ENCODE measurements at places on chromosomes 5 and 9.

- DNase-seq, result peak; percentile 52
Measured at GRCh38 chr5:54229041-54229780, 81.2 kb downstream of the ARL15 start.

GRCh38 chr5:120527251-120527650, 63.2 kb downstream of the PRR16 start:
- no peak for DNase-seq

- no peak for DNase-seq
Measured at GRCh38 chr5:84585218-84585617, 200.5 kb upstream of the EDIL3 start.

- no peak for DNase-seq
Measured at GRCh38 chr9:115649991-115650472, 503.6 kb upstream of the PAPPA start.

GRCh38 chr5:60521376-60522291, 178.3 kb downstream of the DEPDC1B start:
- peak; percentile 46 for DNase-seq
